NCI-H2081 (cell line): ENCODE measurements at places on chromosomes 2 and 18.

- DNase-seq: no peak
These were observed 36.8 kb upstream of the C2orf74 start for GRCh38 chr2:61125123-61125710.

GRCh38 chr2:152046940-152047339 is 51.9 kb downstream of the CACNB4 start:
- no peak for DNase-seq

DNA sequence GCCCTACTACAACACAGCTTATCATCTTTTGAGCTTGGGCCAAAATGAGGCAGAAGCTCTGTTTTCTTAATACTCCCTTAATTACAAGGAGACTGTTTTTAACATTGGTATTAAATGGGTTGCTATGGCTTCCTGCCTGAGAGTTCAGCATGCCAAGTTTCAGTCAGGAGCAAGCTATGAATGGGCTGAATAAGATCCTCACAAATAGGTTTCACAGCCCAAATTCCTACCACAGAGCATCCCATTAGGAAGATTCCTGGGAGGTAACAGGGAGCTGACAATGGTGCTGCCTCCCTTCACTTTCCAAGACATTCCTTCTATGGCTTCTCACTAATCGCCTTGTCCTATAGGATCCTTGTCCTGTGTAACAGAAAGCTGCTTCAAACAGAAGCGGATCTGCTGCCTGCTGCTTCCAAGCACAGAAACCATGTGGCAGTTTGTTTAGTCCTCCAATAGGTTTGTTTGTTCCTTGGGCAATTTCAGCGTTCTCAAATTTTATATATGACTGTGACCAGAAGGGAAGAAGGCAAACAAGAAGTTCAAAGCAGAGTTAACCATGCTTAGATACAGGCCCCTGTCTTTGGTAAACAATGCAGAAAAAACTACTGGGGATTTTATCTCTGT is 70.9 kb downstream of the NCKAP5 start:
- DNase-seq: peak; percentile 49

DNA sequence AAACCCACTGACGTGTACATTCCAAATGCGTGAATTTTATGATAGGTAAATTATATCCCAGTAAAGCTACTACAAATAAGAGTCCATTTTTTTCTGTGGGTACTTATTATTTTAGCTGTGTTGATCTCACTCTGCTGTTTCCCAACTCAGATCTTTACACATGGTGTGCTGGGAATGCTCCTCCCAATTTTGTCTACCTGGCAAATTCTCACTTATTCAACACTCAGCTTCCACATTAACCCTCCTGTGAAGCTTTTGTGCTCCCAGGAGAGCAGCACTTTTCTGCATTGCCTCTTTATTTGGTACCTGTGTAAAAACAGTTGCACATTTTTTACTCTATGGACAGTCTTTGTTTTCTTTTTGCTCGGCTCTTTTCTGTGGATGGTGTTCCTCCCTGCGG is 38.6 kb upstream of the ATP5MC3 start:
- DNase-seq: no peak
